ENCODE measurements at places on chromosomes 5 and 9.

DNA sequence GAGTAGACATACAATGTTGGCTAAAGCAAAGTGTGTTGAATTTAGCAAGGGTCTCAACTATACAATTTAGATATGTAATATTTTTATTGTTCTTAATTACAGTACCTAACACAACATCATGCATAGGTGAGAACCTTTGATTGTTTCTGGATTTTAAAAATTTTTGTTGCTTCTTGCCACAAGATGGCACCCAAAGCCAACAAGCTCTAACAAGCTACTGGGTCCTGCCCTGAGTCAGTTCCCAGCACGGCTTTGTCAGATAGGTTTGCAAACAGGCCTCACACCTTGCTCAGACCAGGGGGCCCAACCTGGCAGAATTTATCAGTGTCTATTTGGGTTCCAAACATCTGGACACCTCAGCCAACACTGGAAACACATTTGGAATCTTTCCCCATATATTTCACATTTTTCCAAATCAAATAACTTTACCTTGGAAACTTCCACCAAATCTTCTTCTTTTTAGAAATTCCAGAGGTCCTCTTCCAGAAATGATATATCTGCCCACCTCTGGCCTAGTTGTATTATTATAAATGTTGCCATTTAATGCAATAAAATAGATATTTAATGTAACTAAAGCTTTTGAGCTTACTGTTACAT is 49.5 kb upstream of the EGFLAM start:
- DNase-seq: peak; percentile 11

- DNase-seq: no peak
Measured at GRCh38 chr9:109994141-109994540, 213.8 kb downstream of the C9orf152 start.

DNA sequence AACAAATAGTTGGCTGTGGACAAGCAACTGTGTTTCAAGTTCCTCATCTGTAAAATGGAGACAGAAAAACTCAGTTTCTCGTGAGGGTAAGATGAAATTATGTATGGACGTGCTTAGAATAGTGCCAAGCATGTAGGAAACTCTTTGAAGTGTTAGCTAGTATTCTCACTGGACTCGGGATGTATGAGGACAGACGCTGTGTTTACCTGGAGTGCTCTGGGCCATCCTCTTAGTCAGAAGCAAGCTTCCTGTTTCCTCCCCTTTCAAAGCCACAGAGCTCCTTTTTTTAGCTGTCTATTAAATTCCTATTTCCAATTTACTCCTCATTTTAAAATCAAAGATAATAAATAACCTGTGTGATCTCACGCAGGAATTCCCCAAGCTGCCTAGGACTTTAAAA is 23.8 kb upstream of the IQGAP2 start:
- DNase-seq: no peak

- no peak for DNase-seq
Measured at GRCh38 chr5:111930449-111930848, 173.5 kb upstream of the NREP start.

DNA sequence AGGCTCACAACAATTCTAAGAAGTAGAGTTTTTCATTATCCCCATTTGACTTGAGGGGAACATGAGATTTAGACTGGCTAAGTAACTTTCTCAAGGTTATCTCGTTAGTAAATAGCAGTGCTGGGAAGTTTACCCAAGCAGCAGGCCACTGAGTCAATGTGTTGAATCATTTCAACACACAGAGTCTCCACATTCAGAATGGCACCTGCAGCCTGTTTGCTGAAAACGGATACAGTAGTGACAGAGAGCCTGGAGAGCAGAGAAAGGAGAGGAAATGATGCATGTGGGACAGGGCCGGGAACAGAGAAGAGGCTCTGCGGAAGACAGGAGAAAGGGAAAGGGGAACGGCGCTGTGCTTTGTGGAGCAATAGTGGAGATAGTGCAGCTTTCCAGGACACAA is 33.5 kb upstream of the ZSWIM6 start:
- DNase-seq: no peak

DNA sequence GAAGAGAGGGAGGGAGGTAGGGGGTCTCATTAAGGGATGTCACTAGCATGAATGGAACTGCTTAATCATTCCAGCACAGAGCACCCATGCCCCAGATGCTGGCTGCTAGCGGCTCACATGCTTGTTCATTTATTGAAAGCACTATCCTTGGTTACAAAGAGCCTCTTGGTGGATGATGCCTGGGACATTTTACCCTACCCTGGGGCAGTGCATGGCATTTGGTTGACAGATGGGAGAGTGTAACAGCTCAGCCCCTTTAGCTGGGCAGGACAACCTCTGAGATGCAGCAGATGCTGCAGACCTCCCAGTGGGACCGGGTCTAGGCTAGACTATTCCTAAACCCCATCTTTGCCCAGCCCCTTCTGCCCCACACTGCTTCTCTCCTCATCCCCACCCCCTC is 46.9 kb upstream of the TCERG1 start:
- no peak for DNase-seq

DNA sequence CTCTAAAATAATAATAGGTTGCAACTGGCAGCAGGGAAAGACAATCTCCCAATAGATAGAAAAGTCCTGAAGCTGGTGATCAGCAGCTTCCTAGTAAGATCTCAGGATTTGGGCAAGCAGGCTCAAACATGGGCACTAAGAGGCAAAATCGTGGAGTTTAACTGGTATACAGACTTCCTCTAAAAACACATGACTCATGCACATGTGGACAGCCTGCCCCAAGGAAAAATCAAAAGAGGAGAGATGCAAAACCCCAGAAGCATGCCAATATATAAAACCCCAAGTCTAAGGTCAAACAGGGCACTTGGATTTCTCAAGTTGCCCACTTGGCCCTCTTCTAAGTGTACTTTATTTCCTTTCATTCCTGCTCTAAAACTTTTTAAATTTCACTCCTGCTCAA is 62.8 kb downstream of the CDKN2A start:
- no peak for DNase-seq

GRCh38 chr9:93574900-93575795 is 1.2 kb upstream of the PHF2 start:
- no peak for DNase-seq

DNA sequence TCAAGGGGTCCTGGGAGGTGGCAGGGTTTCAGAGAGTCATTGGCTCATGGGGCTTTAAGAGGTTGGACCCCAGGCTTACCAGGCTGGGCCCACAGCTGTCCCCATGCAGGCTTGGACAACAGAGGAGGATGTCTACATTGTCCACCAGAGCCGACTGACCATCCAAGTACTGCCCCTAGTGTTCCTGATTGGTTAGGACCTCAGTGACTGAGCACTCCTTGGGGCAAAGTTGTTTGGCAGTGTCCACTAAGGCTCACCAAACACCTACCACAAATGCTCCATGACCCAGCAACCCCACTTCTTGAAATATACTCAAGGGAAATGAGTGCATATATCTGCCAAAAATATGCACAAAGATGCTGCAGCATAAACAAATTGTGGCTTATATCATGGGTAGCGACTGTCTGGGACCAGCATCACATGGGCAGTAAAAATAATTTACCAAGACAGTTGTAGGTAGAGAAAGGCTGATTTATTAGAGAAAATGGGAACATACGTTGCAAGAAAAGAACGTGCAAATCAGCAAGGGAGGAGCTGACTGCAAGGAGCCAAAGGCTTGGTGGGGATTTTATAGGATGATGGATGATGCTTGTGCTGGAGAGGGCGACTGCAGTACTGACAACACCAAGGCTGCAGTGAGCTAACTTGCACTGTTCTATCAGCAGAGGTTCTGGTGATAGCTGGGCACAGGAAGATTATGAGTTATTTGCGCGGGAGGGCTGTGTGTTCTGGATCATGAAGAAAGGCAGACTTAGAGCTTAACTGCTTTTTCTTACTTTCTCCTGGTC is 265.2 kb downstream of the GADD45G start:
- no peak for DNase-seq

- no peak for DNase-seq
Measured at GRCh38 chr5:171577042-171577758, 157.8 kb downstream of the FGF18 start.

GRCh38 chr9:68979538-68980314 is 34.2 kb downstream of the PRKACG start:
- no peak for DNase-seq

GRCh38 chr5:82319651-82320376 is 41.7 kb upstream of the RPS23 start:
- no peak for DNase-seq

- DNase-seq: no peak
Measured at GRCh38 chr5:149719666-149720065, 10.4 kb upstream of the PPARGC1B start.

DNA sequence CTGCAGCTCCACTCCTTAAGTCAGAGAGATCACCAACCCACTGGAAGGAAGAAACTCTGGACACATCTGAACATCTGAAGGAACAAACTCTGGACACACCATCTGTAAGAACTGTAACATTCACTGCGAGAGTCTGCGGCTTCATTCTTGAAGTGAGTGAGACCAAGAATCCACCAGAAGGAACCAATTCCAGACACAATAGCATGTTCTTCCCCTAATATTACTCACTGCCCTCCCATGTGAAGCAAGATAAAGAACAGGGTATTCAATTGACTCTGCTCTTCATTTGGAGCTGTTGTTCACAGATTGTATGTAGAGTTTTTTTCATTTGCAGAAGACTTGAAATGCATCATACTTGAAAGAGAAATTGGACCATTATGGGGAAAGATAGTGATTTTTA is 10.8 kb downstream of the SAXO1 start:
- no peak for DNase-seq

DNA sequence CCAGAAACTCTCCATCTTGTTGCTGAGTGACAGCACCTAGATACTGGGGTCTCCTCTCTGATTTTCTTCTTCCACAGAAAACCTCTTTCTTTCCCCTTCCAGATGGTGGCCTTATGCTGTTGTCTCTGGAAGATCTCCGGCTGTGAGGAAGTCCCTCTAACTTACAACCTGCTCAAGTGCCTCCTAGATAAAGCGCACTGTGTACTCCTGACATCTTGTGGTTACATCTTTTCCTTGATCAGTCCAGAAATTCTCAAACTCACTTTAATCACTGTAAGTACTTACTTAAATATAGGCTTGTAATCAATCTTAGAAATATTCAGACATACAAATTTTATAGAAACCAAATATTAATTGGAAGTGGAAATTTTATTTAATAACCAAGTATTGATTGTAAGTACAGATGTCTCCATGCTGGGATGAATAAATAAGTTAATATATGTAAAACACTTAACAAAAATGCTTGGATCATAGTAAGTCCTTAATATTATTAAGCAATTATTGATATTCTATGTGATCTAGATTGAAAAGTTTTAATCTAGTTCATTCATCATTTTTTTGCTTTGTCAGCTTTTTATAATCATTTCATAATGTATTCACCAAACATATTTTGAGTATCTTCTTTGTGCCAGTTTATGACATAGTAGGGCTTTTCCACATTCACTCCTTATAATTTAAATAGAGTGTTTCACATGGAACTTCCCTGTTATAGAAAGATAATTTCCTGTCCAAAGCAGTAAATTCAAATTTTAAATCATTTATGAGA is 1381.4 kb upstream of the CDH6 start:
- DNase-seq: no peak

DNA sequence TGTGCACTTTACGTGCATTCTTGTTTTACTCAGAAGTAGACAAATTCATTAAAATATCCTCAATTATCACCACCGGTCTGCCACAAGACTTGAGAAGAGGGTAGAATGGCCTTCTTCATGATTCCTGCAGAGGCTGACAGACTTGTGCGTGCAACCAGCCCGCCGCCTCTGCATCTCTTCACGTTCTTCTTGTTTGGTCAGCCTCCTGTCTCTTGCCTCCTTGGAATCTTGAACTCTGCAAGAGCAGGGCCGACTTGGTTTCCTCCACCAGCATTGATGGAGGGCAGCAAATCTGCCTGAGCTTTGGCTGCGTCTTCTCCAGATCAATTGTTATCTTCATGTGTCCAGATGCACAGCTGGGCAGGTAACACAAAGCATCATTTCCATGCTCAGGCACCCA is 20.2 kb downstream of the UBE2QL1 start:
- DNase-seq: no peak

DNA sequence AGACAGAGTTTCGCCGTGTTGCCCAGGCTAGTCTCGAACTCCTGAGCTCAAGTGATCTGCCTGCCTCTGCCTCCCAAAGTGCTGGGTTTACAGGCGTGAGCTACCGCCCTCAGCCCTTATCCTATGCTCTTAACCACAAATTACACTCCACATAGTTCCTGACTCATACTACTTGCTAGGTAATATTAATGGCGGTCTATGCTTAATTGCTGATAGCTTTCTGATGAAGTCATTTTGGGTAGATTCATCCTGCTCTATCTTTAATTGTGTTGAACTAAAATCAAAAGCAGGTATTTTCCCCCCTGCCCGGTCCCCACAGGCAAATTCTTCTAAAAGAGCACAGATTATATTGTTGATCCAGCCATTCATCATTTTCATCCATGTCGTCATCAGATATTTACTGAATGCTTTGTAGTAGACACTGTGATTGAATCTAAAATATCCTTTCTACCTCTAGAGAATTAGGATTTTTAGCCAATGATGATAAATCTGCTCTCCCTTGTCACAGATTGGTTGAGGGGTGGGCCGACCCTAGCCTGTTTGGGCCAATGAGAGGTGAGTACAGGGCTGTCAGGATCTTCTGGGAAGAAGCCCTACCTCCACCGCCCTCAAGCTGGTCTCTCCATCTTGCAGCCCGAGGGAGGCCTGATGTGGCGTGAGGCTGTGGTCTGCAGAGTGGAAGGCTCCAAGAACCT is 144.8 kb downstream of the NR3C1 start:
- no peak for DNase-seq

DNA sequence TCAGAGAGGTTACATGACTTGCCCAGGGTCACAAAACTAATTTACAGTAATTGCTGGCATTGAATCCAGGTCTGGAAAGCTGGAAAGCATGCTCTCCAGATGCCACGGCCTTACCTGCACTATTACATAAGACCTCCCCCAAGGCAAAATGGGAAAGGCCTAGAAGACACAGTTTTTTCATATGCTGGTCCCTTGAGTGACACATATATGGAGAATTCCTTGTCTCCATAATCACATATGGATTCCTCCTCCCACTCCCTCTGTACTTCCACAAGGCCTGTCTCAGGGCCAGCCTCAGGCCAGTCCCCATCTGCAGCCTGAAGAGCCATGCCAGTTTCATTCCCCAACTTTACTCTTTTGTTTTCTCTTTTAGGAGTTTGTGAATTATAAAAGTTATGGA is 28.6 kb upstream of the MEIKIN start:
- DNase-seq: no peak

DNA sequence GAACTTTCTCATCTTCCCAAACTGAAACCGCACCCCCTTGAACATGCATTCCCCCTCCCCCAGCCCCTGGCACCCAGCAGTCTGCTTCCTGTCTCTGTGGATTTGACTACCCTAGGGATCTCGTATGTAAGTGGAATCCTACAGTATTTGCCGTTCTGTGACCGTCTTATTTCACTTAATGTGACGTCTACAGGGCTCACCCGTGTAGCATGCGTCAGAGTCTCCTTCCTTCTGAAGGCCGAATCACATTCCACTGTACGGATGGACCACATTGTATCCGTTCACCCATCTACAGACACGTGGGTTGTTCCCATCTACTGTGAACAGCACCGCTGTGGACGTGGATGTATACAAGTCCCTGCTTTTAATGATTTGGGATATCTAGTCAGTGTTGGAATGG is 4.5 kb downstream of the PRRX2 start:
- no peak for DNase-seq

- DNase-seq: no peak
Measured at GRCh38 chr5:73443829-73444498, 4.6 kb downstream of the FOXD1 start.

GRCh38 chr5:79642210-79642609 is 30.0 kb downstream of the TENT2 start:
- no peak for DNase-seq

- no peak for DNase-seq
Measured at GRCh38 chr5:174581479-174581878, 142.9 kb upstream of the MSX2 start.
